ENCODE measurements at places on chromosomes 7 and 10.

GRCh38 chr10:132865171-132865631 lies 77.2 kb downstream of the CFAP46 start:
- no peak for DNase-seq

GRCh38 chr7:134804351-134804750 lies 24.9 kb downstream of the CALD1 start:
- DNase-seq, result no peak

DNA sequence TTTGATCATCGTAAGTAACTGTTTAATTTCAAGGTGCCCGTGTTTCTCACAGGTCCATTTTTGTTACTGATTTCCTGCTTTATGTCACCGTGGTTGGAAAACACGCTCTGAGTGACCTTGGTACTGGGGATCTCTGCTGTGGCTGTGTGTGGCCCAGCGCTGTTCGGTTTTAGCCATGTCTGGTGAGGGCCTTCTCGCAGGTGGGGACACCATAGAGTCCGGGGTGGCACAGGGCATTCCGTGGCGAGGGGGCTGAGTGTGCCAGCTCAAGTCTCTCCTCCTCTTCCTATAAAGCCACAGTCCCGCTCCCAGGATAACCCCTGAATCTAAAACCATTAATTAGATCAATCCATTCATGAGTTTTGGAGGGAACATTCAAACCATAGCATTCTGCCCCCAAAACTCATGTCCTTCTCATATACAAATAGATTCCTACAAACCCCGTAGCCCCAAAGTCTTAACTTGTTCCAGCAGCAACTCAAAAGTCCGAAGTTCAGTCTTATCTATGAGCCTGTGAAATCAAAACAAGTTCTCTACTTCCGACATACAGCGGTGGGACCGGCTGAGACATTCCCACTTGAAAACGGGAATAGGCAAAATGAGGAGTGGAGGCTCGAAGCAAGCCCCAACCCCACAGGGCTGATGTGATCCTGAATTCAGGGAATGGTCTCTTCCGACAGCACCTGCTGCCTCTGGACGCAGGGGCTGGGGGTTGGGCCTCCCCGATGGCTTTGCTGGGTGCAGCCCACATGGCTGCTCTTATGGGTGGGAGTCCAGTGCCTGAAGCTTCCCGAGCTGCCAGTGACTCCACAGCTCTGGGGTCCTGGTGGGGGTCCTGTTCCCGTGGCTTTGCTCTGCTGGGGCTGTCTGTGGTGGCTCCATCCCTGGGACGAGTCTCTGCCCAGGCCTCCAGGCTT lies 55.0 kb upstream of the NKX6-2 start:
- no peak for DNase-seq

DNA sequence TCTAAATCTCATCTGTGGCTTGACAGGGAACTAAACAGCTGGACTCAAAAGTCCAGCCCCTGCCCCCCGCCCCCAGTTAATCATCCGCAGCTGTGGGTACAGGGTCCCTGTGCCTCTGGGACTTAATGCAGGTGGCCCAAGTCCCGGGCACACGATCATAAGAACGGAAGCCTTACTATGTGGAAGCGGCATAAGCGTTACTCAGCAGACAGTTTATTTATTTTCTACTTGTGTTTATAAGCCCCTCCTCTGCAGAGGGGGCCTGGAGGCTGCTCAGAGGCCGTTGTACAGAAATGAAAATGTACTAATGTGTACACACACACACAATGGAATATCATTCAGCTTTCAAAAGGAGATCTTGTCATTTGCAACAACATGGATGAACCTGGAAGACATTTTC lies 158.0 kb upstream of the TNS3 start:
- no peak for DNase-seq

- DNase-seq, result no peak
Measured at GRCh38 chr7:68407460-68407859, 1190.8 kb upstream of the AUTS2 start.

GRCh38 chr10:84626397-84627087 lies 298.2 kb downstream of the CCSER2 start:
- DNase-seq, result no peak

DNA sequence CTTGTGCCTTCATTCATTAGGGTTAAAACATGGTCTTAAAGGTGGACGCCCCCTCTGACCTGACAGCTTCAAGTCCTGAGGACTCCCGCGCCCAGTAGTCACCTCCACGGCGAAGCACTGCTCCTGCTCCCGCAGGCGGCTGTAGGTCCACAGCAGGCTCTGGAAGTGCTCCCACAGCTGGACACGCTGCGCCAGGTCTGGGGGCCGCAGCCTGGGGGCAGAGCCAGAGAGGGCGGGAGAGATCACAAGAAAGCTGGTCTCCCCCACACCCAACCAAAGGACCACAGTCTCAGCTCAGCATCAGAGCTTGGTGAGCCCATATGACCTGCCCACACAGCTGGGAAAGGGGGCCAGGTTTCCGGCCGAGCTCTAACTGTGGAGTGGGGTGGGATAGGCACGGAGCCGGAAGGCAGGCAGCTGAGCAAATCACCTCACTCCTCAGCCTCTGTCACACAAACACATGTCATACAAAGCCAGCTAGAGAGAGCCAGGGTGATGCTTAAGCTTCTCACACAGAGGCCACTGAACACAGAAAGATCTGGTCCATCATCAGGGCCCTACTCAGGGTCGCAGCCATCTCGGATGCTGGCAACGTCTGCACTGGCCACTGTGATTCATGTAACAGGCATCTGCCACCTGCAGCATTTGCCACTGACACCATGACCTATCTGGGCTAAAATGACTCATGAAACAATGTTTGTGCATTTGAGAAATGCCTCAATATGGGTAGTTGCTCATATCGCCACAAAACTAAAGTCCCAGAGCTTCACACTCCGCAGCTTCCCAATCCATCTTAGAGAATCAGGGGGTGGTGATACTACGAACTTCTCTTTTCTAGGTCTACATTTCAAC lies 12.6 kb downstream of the HPS1 start:
- no peak for DNase-seq

DNA sequence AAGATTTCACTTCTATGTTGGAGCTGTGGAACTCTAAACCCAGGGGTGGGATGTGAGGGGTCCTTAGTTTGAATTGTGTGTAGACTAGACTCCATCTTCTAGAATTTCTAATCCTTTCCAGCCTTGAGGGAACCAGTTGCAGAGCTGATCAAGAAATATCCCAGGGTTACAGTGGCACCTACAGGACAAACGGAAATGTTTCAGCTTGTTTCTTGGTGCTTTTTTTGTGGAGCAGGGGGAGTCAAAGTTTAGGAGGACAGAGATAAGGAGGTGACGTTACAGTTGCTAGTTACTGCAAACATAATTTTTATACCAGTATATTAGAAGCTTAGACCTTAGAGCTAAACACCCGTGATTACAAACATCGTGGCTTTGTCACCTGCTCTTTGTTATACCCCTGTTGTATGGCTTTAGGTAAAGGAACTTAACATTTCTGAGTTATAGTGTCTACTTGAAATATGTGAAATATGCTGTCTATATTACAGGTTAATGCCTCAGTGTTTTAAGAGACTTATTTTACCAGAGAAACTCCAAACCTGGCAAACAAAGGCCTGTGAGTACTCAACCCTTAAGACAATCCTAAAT lies 84.5 kb upstream of the DYNC1I1 start:
- DNase-seq, result no peak

DNA sequence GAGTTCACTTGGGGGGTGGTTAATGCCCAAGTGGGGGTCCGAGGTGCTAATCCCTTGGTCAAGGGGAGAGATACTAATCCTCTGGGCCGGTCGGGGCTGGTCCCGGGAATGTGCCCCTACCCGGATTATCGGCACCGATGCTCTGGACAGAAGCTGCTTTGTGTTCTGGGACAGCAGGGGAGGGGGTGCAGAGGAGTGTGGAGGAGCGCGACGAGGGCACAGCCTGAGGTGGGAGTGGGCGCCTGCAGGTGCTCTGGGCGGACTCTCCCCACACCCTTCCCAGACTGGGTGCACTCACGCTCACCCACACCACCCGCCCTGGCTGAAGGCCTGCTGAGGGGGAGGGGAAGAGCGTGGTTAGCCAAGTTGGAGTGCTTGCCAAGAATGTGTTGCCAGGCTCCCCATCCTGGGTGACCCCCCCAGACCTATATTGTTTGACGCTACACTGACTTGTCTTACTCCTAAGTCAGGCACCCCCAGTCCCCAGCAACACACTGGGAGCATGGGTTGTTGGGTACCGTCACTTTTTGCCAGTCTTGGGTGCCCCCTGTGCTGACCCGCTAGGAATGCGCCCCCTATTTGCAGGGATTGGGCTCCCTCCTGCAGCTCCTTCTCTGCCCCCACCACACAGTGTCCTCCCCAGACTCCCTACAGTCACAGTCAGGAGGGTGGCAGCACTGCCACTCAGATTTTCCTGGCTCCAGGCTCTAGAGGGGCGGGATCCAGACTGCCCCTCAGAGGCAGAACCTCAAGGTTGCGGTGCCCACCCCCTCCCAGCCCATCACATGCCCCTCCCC lies 1.2 kb downstream of the SLC4A2 start:
- peak; percentile 4 for DNase-seq

DNA sequence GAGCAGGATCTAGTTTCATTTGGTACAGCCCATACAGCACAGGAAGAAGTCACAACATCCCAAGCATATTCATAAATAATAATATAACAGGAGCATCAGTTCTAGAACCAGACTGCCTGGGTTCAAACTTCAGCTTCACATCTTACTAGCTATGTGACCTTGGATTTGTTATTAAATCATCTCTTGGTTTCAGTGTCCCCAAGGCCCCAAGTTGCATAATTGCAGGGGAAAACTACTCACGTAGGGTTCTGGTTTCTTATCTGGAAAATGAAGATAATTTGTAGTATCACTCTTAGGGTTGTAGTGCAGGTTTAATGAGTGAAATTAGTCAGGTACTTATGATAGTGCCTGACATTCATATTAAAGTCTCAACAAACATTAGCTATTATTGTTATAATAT lies 5.5 kb upstream of the IQUB start:
- DNase-seq, result no peak

DNA sequence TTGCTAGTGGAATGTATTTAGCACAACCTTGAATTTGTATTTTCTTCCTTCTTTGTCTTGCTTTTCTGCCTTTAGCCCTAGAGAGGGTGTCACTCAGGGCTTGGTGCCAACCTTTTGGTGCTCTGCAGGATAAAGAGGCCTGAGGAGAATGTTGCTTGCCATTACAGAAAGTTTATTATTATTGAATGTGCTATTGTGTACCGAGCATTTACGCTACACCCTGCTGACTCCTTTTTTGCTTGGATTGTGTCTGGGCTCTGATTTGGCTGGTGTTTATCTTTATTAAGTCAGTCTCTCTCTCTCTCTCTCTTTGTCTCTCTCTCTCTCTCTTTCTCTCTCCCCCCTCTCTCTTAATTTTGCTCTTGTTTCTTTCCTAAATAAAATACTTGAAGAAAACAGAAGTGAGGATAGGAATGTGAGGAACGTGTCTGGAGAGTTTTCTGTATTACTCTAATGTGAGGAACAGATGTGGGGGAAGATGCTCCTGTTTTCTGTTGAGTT lies 284.4 kb upstream of the PHYHIPL start:
- DNase-seq, result no peak

DNA sequence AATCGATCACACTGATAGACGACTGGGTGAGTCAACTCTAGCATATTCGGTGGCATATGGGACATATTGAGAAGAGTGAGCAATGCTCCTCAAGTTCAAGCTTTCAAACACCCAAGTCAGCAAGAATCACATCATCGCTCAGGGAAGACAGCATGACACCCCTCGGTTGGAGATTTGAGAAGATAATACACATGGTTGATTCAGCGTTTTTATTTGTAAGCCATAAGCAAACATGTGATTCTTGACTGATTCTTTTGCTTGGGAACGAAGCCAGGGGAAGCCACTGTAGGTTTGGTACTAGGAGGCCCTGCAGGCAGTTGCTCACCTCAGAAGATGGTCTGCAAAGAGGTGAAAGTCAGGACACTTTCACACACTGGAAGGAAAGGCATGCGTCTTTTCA lies 12.6 kb downstream of the UCMA start:
- no peak for DNase-seq

- no peak for DNase-seq
Measured at GRCh38 chr10:3148994-3149393, 23.6 kb downstream of the PITRM1 start.

DNA sequence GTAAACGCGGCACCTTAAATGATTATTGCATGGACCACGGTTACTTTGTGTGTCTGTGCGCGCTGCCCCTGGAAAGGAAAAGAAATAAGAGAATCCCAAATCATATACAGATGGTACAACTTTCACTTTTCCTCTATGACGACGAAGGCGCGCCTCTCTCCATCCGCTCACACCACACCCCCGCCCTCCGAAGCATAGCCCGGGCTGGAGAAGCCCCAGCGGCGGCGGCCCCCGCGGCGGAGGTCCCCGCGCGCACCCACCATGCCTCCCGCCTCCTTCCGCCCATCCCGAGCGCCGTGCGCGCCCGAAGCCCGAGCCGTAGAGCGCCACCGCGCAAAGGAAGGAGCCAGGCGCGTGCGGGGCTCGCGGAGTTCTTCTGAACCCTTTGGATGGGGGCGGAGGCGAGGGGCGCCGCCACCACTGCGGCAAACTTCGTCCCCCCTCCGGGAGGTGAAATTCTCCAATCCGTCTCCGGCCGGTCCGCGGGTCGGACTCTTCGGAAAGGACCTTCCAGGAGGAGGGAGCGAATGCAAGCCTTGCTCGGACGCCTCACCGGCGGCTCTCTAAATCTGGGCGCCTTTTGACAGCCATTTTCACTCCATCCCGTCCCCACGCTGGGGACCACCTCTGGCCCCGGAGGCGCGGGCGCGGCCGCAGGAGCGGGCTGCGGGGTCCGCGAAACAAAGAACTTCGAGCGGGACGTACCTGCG lies 588 bp downstream of the GLI3 start:
- no peak for DNase-seq

GRCh38 chr7:33722383-33723101 lies 182.8 kb upstream of the BMPER start:
- DNase-seq, result no peak

DNA sequence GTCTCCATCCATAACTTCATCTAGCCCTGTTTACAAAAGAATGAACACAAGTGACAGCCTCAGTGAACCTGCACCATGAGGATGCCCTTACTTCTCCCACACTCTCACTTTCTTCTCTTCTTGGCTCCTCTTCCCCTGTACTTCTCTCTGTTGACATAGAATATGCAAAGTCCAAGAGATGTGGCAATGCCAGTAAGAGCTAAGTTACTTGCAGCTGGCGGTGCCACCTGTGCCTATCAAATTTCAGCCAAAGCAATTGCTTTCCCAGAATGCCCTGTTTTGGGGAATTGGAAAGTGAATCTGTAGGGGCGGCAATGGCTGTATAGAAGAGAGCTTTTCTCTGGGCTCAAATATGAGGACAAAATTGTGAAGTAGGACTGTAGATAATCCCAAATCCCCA lies 557.8 kb downstream of the AUTS2 start:
- no peak for DNase-seq

DNA sequence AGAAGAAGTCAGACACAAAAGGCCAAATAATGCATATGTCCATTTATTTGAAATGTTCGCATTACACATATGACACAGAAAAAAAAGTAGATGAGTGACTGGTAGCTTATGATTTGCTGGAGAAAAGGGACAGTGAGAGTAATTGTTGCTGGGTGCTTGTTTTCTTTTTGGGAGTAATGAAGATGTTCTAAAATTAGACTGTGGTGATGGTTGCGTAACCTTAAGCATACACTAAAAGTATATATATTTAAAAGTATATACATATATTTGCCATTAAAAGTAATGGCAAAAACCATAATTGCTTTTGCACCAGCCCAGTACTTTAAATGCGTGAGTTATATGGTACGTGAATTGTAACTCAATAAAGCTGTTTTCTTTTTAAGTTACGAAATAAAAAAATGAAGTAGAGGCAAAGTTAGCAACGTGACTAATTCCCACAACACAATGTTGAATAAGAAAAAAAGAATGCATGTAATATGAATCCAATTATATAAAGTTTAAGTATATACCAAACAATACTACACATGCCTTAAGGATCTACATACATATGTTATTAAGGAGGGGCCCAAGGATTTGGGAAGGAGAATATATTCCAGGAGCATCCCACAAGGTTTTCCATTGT lies 360.4 kb upstream of the CELF2 start:
- DNase-seq, result no peak
